ENCODE measurements at places on chromosomes 6 and 20.

DNA sequence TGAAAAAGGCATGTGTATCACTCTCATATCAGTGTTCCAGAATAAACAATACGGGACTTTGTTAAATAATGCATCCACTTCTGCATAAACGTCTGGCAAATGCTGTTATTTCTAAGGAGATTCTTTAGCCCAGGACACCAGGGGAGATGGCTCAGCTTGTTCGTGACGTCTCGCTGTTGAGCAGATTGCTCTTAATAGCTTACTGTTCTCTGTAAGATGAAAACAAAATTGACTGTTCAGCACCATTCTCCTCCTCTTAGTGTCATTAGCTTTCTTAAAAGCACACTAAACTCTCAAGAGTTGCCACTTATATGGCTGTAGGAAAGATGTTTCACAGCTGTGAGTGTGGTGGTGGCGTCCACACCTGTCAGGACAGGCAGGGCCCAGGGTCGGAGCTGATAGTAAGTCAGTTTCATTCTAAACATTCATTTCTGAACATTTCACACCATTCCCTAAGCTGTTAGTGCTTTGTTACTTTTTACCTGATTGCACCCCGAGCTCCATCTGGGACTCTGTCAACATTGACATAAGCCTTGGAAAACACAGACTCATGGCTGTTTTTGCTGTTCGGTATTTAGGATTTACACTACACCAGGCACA is 132.1 kb downstream of the ZDHHC14 start:
- no peak for DNase-seq

GRCh38 chr6:24910331-24910960 is 25.3 kb downstream of the RIPOR2 start:
- DNase-seq, result no peak

GRCh38 chr6:99822741-99823512 is 171.1 kb downstream of the MCHR2 start:
- no peak for DNase-seq

GRCh38 chr6:125987026-125987617 is 782 bp downstream of the TRMT11 start:
- no peak for DNase-seq

DNA sequence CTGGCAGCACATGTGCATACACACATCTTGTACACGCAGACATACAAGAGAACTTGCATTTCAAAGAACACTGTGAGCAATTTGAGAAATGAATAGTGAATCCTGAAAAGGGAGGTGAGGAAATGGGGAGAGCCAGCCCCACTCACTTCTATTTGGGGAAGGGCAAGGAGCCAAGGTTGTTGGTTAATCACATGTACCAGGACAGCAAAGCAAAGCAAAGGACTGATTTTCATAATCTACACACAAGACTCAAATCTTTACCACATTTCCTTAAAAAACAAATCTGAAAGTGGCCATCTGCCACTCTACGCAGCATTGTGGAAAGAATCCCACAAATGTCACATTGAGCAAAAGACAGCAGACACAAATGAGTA is 35.0 kb upstream of the KIF16B start:
- DNase-seq, result no peak

GRCh38 chr20:221258-221830 is 5.7 kb upstream of the DEFB129 start:
- DNase-seq, result no peak

- no peak for DNase-seq
These were observed 87.8 kb downstream of the UTRN start for GRCh38 chr6:144372611-144373594.

DNA sequence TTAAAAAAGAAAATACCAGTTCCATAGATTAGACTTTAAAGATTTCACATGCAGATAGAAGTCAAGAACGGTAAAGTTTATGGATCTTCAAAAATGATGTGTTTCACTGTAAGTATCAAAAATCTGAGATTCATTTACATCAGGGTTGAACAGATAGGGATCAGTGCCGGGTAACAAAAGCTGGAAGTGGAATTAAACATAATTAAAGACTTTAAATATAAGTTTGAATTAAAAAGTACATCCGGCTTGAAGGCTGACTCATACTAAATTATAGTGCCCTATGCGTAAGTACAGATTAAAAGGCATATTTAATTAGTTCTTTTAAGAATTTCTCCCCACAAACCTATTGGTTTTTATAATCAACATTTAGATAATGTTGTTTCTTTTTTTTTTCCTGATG is 312.7 kb downstream of the PRL start:
- no peak for DNase-seq

Data from RWPE2 (cell line).